ENCODE measurements at places on chromosomes 3 and 15.
A peak's percentile ranks its signal among the peaks of the same experiment; 100 is the strongest.

GRCh38 chr15:85457392-85457968 is 77.1 kb downstream of the AKAP13 start:
- DNase-seq: no peak

DNA sequence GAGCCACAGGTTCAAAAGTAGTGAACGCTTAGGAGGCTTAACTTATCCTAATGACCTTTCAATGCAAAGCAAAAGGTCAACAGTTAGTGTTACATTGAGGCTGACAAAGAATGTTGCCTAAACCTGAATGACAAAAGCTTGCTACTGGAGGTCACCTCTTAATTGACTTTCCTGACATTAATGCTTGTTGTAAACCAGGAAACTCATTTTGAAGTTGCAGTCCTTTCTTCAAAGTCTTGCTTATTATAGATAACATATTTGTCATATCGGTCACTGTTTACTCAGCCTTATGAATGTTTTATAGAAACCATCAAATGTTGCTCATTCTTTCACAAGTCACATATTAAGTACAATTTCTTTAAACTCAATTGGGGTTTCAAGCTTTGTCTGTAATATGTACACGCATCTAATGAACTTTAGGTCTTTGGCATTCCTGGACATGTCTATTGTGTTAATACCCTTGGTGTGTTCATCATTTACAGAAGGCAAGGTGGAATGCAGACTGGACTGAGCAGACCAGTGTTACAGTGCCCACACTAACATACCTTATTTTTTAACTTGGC is 488.2 kb upstream of the NECTIN3 start:
- no peak for DNase-seq

- no peak for DNase-seq
Observed at GRCh38 chr3:128276577-128277183, 123.4 kb downstream of the EEFSEC start.

GRCh38 chr3:69542805-69543429 is 157.0 kb upstream of the FRMD4B start:
- DNase-seq: no peak

DNA sequence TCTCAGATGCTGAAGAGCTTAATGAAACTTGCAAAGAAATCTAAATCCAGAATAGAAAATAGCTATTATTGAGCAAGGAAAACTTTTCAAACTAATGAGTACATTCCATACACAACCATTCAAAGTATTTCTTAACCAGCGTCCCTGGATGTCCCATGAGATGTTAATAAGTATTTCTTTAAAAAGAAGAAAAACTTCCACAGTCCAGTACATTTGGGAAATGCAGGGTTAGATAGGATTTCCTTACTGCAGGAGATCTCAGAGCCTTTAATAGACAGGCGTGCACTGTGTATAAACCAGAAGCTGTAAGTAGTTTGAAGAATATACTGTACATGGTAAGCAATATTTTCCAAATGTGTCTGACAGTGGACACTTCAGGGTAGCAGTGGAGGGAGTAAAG is 29.6 kb upstream of the BHLHE40 start:
- no peak for DNase-seq

- DNase-seq: no peak
Observed at GRCh38 chr3:23162934-23163333, 40.2 kb upstream of the UBE2E2 start.

DNA sequence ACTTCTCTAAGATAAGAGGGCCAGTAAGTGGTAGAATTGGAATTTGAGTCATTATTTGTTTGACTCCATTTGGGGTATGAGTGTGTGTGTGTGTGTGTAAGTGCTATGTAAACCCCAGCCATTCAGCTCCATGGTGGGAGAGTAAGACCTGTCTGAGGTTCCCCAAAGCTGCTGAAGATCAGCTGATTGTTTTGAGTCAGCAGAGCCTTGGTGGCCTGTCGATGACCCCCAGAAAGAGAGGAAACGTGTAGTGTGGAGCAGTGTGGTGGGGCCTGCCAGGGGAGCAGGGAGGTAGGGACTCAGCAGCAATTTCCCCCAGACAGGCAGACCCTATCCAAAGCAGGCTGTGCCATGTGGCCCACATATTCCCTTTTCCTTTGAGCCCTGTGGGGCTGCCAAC is 5.3 kb downstream of the DVL3 start:
- DNase-seq: peak; percentile 62

GRCh38 chr3:9750556-9751411 is 1.0 kb downstream of the OGG1 start:
- DNase-seq: no peak
